Stimulated activated CD4-positive, alpha-beta T cell treated with anti-CD3 and anti-CD28 coated beads, TNF-alpha, amount 100 ng/mL, for 1 hour (primary cell): ENCODE measurements at places on chromosomes 3 and 15.

DNA sequence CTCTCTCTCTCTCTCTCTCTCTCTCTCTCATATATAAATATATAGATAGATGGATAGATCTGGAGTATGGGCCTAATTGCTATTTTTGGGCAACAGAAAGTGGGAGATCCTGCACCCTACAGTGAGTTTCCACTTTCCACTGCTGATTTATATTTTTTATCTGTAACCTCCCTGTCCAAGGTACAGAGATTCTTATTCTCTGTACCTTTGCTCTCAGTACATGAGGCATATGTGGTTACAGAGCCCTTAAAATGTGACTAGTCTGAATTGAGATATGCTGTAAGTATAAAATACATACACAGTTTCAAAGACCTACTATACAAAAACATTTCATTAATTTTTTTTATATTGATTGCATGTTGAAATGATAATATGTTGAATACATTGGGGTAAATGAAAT, 51.1 kb upstream of the FOXP1 start:
- no peak for DNase-seq

- no peak for DNase-seq
Measured at GRCh38 chr3:135125171-135125801, 330.2 kb downstream of the EPHB1 start.

GRCh38 chr3:106309274-106309673, 440.5 kb upstream of the CBLB start:
- no peak for DNase-seq

GRCh38 chr3:183953471-183954070, 64.1 kb downstream of the ABCC5 start:
- DNase-seq: no peak

DNA sequence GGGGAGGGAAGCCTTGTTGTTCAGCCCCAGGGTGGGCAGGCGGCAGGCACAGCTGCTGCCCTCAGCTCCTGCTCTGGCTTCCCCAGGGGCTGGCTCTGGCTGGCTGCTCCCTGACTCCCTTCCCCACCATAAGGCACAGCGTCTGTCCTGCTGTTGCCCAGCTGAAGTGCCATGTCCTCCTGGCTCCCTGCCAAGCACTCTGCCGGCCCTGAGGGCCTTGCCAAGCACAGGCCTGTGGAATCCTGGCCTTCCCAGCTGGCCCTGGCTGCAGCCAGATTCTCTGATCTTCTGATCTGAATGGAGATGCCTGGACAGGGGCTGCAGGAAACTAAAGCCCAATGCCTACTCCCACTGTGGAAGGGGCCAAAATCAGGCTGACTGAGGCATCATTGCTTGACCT, 1.1 kb downstream of the IQCF6 start:
- no peak for DNase-seq

- no peak for DNase-seq
Measured at GRCh38 chr15:44264148-44264547, 24.4 kb upstream of the GOLM2 start.
